ENCODE measurements at places on chromosomes 3 and 15.

GRCh38 chr15:92693691-92694331, 38.2 kb upstream of the FAM174B start:
- peak; percentile 9 for DNase-seq

- DNase-seq, result no peak
Measured at GRCh38 chr3:171822431-171823106, 12.3 kb upstream of the PLD1 start.

GRCh38 chr3:140469491-140469890, 208.4 kb upstream of the TRIM42 start:
- no peak for DNase-seq

DNA sequence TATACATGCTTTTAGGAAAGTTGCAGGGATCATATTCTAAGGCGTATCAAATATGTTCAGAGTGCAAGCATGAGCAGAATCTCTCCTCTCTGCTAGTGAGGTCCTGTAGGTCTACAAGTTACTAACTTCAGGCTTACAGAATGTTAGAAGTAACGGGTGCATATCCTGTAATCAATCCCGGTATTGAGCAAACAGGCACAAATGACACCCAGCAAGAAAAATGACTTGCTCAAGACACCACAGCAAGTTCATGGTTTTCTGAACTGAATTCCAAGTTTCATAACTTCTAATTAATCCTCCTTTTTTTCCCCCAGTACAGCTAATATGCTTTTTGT, 353.9 kb upstream of the TPRG1 start:
- no peak for DNase-seq

DNA sequence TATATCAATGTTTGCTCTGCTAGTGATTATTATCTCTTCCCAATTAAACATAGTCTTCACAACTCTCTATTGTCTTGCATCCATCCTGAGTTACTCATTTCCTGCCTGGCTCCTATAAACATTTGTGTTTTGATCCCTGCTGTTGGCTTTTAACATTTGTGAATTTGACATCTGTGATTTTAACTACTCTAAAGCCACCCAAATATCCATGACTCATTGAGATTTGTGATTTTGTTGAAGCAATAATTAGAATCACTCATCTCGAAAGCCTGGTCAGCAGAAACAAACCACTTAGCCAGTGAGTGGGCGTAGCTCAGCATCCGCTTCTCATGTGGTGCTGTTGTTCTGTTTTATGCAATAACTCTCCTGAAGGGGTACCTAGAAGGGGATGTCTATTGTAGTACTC, 174.3 kb upstream of the ZBTB20 start:
- DNase-seq, result peak; percentile 76

DNA sequence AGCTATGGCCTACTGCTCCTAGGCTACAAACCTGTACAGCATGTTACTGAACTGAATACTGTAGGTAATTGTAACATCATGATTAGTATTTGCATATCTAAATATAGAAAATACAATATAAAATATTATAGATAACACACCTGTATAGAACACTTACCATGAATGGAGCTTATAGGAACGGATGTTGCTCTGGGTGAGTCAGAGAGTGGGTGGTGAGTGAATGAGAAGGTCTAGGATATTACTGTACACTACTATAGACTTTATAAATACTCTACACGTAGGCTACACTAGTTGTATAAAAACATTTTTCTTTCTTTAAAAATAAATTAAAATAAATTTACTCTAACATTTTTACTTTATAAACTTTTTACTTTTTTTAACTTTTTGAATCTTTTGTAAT, 224.0 kb upstream of the CBLB start:
- no peak for DNase-seq

DNA sequence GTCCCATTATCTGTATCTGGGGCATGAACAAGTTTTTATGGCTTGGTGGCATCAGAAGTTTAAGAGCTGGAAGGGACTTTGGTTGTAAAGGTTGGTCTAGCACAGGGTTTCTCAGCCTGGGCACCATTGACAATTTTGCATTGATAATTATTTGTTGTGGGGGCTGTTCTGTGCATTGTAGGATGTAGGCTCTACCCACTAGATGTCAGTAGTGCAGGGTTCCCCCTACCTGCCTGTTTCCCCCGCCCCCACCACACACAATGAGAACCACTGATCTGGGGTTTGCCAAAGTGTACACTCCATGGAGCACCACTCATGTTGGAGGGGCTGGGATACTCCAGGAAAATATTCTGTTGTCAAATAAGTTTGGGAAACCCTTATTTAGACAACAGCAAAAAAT, 42.7 kb downstream of the PLCL2 start:
- no peak for DNase-seq

GRCh38 chr3:32245200-32245599, 6.7 kb downstream of the CMTM8 start:
- DNase-seq, result no peak

DNA sequence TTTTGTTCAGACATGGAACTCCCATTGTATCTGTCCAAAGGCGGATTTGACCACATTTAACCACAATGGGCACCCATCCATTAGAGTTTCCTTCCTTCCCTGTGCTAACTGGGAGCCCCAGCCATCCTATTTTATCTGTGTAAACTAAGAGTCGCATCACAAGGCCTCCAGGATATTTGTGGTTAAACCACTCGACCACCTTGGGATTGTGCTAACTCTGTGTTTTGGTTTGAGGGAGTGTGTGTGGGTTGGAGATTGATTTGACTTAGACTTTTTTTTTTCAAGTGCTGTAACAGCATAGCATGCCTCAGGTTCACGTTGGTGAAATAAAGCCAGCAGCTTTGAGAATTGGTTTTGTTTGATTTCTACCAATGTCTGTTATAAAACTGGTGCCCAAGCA, 100.4 kb upstream of the TP63 start:
- peak; percentile 12 for DNase-seq

DNA sequence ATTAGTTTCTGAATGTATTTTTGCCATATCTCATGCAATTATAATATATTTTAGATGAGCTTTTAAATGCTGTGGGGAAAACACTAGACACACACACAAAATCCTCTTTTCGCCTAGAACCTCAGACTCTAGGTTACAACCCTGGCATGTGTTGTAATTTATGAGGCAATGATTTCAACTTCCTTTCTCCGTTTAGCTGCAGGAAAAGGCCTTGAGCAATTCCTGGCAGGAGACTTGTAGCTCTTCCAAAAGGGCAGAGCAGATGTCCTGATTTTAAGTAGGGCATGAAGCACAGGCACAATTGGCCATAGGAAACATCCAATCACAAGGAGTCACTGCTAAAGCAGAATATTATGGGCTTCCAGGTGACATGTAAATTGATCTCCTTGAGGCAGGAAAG, 82.0 kb downstream of the GPR156 start:
- peak; percentile 94 for DNase-seq

DNA sequence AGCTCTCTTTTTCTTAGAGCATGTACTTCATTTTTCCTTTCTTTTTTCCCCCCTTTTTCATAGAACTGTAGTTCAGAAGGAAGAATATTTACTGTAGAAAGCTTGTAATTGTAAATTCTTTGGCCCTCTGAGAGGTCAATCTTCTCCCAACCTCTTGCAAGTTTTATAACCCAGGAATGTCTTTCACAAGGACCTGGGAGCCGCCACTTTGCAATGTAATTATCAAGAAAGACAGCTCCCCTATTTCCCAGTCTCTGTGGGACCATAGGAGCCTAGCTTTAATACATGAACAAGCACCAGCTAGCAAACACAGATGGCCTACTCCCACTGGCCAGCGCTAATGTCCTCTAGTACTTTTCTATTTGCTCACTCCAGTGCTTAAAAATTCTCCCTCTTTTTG, 51.4 kb downstream of the NFKBIZ start:
- no peak for DNase-seq

DNA sequence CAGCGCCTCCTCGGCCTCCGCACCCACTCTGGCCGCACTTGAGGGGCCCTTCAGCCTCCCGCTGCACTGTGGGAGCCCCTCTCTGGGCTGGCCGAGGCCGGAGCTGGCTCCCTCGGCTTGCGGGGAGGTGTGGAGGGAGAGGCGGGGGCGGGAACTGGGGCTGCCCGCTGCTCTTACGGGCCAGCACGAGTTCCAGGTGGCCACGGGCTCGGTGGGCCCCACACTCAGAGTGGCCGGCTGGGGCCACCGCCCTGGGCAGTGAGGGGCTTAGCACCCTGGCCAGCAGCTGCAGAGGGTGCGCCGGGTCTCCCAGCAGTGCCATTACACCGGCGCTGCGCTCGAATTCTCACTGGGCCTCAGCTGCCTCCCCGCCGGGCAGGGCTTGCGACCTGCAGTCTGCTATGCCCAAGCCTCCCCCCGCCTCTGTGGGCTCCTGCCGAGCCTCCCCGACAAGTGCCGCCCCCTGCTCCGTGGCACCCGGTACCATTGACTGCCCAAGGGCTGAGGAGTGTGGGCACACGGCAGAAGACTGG, 167.1 kb upstream of the PLSCR5 start:
- DNase-seq, result no peak

DNA sequence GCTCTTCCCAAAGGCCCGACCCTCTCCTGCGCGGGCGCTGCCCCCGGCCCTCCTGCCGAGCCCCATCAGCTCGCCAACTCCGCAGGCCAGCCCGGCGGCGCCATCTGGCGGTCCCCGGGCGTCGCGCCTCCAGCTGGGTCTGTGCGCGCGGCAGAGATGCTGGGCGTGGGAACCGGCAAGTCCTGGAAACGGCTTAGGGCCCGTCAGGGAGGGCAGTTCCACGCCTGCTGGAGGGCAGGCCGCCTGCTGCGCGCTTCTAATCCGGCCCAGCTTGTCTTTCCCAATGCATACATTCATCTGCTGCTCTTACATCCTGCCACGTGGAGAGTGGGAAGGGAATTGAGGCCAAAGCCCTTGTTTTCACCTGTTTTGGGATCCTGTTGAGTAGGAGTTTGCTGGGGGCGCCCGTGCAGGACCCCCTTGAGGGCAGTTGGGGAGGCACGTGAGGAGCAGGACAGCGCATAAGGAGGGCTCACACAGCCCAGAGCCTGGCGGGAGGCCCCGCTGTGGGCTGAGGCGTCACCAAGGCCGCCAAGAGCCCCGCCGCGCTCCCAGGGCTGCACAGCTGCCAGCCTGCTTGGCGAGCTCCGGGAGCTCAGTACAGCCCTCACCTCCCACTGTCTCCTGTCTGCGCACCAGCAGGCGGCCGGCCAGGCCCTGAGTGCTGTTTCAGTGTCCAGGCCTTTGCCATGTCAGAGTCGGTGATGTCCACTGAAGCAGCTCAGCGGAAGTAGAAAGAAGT, 165.6 kb downstream of the NSMCE3 start:
- DNase-seq, result peak; percentile 73

DNA sequence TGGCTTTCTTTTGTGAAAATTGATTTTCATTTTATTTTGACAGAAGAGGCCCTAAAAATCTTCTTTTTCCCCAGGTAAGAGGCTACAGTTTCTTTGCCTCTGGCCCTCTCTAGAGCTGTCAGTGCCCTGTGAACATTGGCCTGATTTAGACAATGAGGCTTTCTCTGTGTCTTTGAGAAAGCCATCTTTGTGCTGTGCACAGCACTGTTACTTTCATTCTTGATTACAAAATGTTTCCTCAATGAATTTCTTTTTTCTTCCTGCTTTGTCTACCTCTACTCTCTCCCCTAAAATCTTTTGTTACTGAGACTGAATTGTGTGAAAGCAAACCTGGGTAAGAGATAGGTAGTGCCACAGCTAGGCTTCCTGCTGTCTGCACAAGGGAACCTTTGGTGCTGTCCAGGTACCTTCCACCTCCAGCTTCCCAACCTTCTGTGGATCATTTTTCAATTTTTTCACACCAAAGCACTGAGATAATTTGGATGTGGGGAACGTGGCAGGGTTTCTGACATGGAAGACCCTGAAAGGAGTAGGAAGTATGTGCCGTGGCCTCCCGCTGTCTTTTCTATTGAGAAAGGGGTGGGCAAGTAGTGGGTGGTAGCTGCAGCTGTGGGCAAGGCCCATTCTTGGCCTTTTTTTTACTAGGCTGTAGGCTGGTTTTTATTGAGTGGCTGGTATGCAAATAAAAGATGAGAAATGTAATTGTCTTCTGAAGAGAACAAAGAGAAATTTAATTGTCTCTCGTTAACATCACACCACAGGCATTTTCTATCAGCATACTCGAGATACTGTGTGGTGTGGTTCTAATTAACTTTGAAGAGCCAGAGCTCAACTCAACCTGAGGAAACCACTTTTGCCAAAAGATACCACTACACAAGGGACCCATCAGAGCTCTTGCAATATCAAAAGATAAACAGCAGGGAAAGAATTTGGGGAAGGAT, 21.0 kb downstream of the RAB8B start:
- DNase-seq, result peak; percentile 19

GRCh38 chr3:52798978-52799476, 4.4 kb downstream of the ITIH3 start:
- no peak for DNase-seq

DNA sequence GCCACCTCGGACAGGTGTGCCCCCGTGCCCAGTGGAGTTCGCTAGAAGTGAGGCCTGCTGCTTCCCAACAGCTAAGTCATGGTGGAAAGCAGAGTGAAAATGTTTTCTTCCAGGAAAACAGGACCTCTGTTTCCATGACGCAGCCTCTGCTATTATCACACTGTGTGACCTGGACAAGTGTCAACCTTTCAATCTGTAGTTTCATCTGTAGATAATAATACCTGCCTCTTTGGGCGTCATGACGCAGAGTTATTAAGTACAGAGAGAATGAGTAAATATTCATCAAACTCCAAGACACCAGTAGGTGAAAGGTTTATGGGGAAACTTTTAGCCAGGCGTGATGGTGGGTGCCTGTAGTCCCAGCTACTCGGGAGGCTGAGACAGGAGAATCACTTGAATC, 62.3 kb downstream of the TMEM44 start:
- DNase-seq, result no peak

DNA sequence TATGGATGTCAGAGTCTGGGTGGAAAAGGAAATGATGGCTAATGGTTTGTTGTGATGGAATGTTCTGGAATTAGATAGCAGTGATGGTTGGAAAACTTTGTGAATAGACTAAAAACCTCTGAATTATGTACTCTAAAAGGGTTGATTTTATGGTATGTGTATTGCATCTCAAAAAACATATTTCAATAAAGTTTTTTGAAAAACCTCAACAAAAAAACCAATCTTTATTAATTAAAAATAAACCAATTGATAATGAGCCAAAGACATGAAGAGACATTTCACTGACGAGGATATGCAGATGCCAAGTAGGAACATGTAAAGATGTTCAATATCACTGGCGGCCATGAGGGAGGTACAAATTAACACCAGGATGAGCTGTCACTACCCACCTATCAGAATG, 70.0 kb upstream of the STIMATE start:
- DNase-seq, result no peak

GRCh38 chr3:196193133-196193735, 18.0 kb downstream of the ZDHHC19 start:
- no peak for DNase-seq
